ENCODE measurements at places on chromosomes 1 and 21.

DNA sequence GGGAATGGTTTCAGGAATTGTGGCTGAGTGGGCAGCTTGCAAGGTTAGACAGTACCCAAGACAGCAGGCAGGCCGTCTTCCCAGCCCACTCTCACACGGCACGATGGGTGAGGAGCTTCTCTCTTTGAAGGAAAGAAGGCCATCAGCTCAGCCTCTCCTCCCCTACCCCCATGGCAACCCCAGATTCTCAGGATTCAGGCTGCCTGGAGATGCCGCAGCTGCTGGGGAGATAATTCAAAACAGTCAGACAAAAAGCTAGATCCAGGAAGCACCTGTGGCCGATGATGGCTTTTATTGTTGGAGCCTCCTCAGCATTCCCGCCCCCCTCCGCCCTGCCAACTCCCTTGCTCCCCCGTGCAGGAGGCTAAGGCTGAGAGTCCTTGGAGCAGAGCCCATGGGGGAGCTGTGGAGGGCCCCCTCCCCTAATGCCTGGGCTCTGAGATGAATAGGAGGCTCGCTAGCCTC is 220.5 kb downstream of the TRABD2B start:
- no peak for DNase-seq

GRCh38 chr21:37593015-37593414 is 226.4 kb downstream of the DYRK1A start:
- no peak for DNase-seq

DNA sequence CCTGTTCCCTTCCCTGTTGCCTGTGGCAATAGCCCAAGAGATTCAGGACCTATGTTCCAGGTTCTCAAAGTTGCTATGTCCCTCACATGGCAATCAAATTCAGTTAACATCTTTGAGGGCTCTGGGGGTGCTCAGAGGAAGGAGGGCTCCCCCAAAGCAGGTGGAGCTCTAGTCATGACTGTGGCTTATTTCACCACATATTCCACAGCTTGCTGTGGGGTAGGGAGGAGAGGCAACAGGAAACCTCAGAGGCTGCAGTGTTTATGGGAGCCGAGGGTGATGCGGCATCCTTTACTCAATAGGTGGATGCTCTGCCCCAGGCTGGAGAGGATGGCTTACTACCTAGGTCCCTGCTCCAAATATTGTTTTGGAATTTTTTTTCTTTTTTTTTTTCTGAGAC is 1.2 kb upstream of the MKNK1 start:
- DNase-seq = no peak

DNA sequence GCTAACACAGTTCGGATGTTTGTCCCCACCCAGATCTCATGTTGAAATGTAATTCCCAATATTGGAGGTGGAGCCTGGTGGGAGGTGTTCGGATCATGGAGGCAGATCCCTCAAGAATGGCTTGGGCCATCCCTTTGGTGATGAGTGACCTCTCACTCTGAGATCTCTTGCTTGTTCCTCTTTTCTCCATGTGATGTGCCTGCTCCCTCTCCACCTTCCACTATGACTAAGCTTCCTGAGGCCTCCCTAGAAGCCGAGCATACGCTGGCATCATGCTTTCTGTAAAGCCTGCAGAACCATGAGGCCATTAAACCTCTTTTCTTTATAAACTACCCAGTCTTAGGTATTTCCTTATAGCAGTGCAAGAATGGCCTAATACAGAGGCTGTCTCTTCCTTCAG is 8.1 kb upstream of the PLA2G5 start:
- no peak for DNase-seq

- DNase-seq = no peak
These were observed 73.9 kb downstream of the NENF start for GRCh38 chr1:212506666-212507065.

DNA sequence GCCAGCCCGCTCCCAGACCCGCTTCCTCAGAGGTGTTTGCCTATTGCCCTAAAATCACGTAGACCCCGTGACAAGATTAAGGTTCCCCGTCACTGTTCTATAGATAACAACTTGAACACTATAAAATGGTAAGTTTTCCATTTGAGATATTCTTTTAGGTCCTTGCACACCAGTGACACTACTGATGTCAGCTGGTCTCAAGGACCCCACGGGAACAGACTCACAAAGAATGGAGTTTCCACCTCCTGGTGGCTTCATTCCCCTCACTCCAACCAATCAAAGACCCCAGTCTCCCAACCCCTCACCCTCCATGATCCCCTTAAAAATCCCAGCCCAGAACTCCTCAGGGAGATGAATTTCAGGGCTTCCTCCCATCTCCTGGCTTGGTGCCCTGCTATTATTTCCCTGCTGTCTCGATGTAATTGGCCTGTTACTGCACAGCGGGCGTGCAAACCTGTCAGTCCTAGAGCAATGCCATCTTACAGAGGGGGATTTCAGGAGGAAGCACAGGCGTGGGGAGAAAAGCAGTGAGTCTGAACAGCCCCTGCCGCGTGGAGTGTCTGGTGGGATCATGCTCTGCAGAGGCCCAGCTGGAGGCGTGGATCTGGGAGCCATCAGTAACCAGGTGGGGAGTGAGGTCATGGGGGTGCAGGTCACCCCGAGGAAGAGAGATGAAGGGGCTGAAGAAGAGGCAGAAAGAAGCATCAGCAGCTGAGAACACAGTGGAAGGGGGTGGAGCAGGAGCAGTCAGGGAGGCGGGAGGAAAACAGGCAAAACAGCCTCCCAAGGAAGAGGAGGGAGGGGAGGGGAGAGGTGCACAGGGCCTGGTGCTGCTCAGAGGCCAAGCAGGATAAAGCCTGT is 35.1 kb upstream of the LBR start:
- no peak for DNase-seq

- DNase-seq = no peak
These were observed at the start of gene C1orf210 for GRCh38 chr1:43285269-43285990. C1orf210 (minus strand) TSS chr1:43285581; CDS start chr1:43283270, 2,311 bp downstream.

GRCh38 chr1:154206196-154206595 is at the start of gene CFAP141:
CFAP141 (minus strand) TSS chr1:154206333; CDS start chr1:154206307, 26 bp downstream.
- no peak for DNase-seq

DNA sequence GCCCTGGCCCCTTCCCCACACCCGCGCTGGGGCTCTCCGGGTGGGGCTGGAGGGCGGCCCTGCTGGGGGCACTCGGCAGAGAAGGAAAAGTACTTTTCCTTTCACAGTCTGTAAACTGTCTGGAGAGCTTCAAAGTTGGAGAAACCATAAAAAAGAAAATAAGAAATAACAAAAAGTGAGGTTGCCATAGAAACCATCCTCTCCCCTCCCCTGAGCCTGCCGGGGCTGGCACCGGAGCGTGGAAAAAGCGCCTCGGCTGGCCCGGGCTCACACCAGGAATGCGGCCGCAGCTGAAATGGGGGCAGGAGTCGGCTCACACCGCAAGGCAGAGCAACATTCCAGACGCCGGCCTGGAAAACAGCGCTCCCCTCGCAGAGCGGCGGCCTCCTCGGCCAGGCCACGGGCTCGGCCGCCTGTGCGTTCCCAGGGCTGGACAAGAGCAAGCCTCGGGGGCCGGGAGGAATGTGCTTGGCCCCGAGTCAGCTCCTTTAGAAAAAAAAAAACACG is 69.2 kb downstream of the MORN1 start:
- no peak for DNase-seq

DNA sequence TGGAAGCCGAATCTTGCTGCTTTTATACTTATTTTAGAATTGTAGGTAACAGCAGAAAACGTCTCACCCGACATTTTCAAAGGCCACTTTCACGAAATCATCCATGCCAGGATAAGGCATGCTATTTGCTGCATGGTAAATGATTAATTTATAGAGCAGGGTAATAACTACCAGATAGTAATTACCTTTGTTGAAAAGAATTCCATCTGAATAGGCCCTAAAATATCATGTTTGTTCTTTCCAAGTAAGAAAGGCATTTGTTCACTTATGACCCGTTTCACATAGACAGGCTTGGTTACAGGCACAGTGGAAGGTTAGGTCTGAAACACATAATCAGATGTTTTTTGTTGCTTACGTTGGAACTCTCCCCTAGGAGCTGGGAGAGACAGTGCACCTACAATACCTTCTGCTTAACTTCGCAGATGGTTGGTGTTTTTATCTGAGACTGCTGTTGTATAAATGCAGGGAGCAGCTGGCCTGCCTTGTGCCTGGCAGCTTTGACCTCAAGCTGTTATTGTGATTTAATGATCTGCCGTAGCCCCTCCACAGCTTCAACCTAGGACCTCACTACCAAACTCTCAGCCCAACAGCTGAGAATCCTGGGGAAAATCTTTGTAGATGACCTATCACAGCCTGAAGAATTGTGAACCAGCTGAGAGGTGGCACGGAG is 1.6 kb downstream of the SLC44A3 start:
- DNase-seq = no peak

DNA sequence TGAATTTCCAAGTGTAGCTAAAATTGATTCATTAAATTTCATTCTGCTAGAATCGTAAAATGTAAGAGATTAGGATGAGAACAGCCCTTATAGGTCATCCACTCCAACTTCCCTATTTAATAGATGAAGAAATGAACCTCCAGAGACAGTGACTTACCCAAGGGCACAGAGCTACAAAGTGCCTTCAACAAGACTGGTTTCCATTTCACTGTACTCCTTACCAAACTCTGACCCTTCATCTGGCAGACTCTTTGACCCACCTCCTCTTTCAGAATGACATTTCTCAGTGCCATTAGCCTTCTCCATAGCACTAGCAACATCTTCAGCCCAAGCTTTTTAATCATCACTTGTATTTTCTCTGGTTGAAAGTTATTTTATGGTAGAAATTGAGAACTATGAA is 161.3 kb downstream of the NEK7 start:
- no peak for DNase-seq

DNA sequence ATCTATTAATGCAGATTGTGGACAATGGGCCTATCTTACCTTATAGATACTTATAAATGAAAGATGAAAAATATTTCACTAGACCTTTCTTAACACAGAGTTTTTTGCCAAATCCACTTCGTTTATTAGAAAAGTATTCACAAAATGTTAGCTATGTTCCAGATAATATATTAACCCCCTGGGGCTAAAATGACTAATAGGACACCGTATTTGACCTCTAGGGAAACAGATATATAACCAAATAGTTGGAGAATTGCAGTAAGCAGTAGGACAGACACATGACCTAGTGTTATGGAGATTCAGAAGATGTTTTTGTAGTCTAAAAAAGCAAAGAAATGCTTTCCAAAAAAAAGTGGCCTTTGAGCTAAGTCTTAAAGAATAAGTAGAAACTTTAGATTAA is 106.9 kb downstream of the SEC16B start:
- no peak for DNase-seq

DNA sequence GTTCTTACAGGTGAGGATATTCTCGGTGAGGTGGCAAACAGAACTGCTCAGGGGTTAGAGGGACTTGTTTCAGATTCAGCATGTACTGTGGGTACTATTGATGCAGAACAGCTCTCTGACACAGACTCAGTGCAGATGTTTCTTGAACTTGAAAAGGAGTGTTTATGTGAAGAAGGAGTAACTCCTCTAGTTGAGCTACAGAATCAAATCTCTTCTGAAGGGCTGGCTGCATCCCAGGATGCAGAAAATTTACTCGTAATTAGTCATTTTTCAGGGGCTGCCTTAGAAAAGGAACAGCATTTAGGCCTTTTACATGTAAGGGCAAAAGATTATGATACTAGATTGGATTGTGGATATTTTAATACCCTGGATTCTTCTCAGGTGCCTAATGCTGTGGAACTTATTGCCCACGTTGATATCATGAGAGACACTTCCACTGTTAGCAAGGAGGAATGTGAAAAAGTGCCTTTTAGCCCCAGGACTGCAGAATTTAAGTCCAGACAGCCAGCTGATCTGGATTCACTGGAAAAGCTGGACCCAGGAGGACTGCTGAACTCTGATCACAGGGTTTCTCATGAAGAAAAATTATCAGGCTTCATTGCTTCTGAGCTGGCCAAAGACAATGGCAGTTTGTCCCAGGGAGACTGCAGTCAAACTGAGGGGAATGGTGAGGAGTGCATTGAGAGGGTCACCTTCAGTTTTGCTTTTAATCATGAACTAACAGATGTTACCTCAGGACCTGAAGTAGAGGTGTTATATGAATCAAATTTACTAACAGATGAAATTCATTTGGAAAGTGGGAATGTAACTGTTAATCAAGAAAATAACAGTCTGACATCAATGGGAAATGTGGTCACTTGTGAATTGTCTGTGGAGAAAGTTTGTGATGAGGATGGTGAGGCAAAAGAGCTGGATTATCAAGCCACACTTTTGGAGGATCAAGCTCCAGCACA is 79.6 kb upstream of the BMP8A start:
- DNase-seq = no peak

DNA sequence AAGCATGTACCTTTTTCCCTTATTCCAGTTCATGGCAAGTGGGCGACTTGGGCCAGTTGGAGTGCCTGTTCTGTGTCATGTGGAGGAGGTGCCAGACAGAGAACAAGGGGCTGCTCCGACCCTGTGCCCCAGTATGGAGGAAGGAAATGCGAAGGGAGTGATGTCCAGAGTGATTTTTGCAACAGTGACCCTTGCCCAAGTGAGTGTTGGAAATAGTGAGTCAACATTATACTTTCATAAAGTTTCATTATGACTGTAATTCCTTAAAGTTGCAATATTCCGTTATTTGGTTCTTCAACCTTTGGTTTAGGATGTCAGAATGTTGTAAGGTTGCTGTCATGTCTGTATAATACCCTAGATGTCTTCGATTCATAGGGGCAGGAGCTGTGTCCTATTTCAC is 230.5 kb downstream of the TPR start:
- DNase-seq = no peak

- DNase-seq = peak; percentile 35
These were observed 332.4 kb upstream of the ZP4 start for GRCh38 chr1:238223076-238223640.

DNA sequence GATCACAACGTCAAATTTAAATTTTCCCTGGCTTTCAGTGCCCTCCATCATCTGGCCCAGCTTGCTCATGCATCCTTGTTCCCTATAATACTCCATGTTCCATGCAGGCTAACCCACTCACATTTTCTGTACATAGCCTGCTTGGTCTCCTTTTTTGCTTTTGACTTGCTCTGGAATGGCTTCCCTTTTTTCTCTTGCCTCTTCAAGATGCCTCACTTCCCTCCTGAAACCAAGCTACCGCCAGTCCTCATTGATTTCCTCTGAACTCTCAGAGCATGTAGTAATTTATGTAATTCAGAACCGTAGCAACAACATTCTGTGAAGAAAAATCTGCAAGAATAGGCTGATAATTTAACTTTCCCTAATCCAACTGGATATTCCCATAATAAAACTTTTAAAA is 10.3 kb downstream of the CAP1 start:
- no peak for DNase-seq

GRCh38 chr1:28582248-28582615 is 9.8 kb upstream of the RAB42 start:
- no peak for DNase-seq

DNA sequence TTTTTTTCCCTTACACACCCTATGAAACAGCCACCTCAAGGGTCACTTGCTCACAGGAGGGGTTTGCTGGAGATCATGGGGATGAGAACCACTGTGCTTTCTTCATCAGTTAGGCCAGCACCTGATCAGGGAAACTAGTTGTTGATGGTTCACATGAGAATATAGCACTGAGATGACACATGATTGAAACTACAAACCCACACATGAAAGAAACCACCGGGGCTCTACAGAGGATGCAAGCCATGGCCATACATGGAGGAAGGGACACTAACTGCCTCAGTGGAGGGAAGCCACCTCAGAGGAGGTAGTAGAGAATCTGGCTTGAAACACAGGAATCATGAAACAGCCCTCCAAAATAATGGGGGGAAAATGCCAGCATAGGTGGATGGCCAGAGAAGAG is 63.2 kb downstream of the PRKAB2 start:
- DNase-seq = no peak

GRCh38 chr1:171506525-171507304 is 21.4 kb downstream of the PRRC2C start:
- no peak for DNase-seq

GRCh38 chr1:180185971-180186645 is 31.4 kb downstream of the QSOX1 start:
- no peak for DNase-seq

All from HS-5 (cell line).